ENCODE measurements at places on chromosomes 6 and 20. TPM values are rescaled to one million over a fixed set of nuclear protein-coding genes. Genes with fewer than 3 reads are reported as not detected.

DNA sequence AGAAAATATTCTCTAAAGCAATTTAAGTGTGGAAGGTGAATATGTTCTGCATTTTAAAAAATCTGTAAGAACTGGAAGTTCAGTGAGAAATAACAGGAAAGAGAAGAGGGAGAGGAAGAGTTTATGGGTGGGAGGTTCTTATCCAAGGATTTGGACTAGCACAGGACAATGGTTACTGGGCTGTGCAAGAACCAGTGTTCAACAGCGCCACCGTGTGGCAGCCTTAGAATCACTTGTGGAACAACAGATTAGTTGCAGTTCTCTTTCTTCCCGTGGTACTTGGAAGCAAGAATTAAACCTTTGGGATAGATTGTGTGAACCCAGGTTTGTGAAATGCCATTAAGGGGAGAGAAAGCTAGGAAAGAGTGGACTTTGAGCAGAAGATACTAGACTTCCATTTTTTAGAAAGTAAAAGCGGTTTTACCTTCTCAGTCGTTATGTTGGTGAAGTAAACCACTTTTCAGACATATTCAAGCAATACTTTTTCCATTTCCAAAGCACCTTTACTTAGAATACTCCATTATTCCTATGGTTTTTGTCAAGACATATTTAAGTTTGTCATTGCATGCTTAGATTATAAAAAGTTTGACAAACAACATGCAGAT, 436.7 kb downstream of the RNF144B start:
- H3K27me3 ChIP-seq, result no peaks in the 10 kb centered on the region
- no peaks in the 10 kb centered on the region for H3K4me1 ChIP-seq
- H3K27ac ChIP-seq, result no peak overlapping the region
- H3K36me3 ChIP-seq, result no peaks in the 10 kb centered on the region
- no peak overlapping the region for H3K4me3 ChIP-seq
- DNase-seq, result no peak

GRCh38 chr6:133456439-133456838, 215.3 kb downstream of the EYA4 start:
- H3K27me3 ChIP-seq, result no peaks in the 10 kb centered on the region
- H3K36me3 ChIP-seq, result no peaks in the 10 kb centered on the region
- peaks cover 4% of the 10 kb centered on the region for H3K4me1 ChIP-seq
- H3K27ac ChIP-seq, result no peak overlapping the region

GRCh38 chr20:62200491-62201172, 17.8 kb downstream of the MTG2 start:
- no peaks in the 10 kb centered on the region for H3K27me3 ChIP-seq
- H3K27ac ChIP-seq, result no peak overlapping the region
- peaks cover 80% of the 10 kb centered on the region for H3K36me3 ChIP-seq
- no peaks in the 10 kb centered on the region for H3K4me1 ChIP-seq
- DNase-seq, result no peak

- no peak overlapping the region for H3K27ac ChIP-seq
- H3K4me3 ChIP-seq, result no peak overlapping the region
- peaks cover 96% of the 10 kb centered on the region for H3K36me3 ChIP-seq
- H3K27me3 ChIP-seq, result no peaks in the 10 kb centered on the region
- DNase-seq, result no peak
Observed at GRCh38 chr6:56570413-56571359, 72.0 kb downstream of the DST start.

Gene LGSN
- total RNA-seq, result not detected

Gene ARMC2
- 1.7 TPM for total RNA-seq

Gene NKX2-4
- total RNA-seq, result not detected

Data from psoas muscle (tissue), 8 donors.